Pons (tissue), 1 donor: ENCODE measurements at places on chromosomes 11 and 22.

DNA sequence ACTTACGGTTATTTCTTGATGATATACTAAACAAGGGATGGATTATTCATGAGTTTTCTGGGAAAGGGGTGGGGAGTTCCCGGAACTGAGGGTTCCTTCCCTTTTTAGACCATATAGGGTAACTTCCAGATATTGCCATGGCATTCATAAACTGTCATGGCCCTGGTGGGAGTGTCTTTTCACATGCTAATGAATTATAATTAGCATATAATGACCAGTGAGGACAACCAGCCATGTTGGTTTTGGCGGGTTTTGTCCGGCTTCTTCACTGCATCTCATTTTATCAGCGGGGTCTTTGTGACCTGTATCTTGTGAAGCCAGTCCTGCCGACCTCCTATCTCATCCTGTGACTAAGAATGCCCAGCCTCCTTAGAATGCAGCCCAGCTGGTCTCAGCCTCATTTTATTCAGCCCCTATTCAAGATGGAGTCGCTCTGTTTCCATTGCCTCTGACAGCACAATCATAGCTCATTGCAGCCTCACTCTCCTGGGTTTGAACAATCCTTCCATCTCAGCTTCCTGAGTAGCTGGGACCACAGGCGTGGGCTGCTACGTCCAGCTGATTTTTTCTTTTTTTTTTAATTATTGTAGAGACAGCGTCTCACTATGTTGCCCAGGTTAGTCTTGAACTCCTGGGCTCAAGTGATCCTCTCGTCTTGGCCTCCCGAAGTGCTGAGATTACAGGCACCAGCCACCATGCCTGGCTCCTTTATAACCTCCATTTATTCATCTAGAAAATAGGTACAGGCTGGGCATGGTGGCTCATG is 52.6 kb upstream of the EMID1 start:
- no peak for DNase-seq

- peak; percentile 43 for DNase-seq
These were observed 218.8 kb downstream of the HIPK3 start for GRCh38 chr11:33475993-33476392.

DNA sequence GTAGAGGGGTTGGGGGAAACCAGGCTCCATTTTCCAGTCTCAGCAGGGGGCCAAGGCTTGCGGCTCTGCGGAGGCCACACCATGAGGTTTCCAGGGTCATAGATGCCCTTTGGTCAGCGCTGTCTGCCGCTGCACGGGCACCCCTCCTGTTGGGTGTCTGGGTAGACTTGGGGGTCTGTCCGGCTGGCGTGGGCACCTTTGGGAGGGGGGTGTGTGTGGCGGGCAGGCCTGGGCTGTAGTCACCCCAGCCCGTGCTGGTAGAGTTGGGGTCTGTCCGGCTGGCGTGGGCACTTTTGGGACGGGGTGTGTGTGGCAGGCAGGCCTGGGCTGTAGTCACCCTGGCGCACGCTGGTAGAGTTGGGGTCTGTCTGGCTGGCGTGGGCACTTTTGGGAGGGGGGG is 18.6 kb downstream of the LSP1 start:
- DNase-seq, result no peak

- DNase-seq, result no peak
These were observed 14.9 kb downstream of the ADORA2A start for GRCh38 chr22:24442352-24442744.

DNA sequence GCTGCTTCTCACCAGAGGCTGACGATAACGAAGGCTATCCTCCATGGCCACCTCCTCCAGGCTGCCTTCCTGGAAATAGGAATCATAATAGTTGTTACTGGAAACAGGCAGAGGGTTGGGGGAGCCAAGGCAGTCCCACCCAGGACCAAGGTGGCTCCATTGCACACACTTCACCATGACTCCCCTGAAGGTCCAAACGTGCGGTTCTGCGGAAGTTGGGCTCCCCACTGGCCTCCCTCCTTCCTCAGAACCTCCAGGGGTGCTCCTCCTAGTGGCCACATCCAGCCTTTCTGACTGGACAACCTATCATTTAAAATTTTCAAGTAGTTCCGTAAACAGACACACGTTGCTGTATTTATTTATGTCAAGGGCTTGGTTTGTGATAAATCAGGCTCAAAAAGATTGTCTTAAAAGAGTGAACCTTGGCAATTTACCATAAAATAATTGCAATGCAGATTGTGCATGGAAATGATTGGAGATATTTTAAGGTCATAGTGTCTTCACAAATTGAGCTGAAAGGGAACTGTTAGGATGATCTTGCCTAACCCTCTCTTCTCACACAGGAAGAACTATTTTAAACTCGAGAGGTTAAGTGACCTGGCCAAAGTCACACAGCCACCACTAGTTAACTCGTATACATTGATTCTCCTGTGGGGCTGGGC is 1.4 kb upstream of the TCN2 start:
- DNase-seq, result peak; percentile 59

- peak; percentile 15 for DNase-seq
These were observed 16.0 kb upstream of the BMAL1 start for GRCh38 chr11:13261591-13262061.

GRCh38 chr11:21511835-21512440 is 680.9 kb upstream of the ANO5 start:
- DNase-seq, result peak; percentile 65

GRCh38 chr11:69470793-69471728 is 10.4 kb upstream of the LINC01488 start:
- DNase-seq, result no peak

- DNase-seq, result no peak
These were observed 29.0 kb downstream of the NUP50 start for GRCh38 chr22:45192701-45193187.

DNA sequence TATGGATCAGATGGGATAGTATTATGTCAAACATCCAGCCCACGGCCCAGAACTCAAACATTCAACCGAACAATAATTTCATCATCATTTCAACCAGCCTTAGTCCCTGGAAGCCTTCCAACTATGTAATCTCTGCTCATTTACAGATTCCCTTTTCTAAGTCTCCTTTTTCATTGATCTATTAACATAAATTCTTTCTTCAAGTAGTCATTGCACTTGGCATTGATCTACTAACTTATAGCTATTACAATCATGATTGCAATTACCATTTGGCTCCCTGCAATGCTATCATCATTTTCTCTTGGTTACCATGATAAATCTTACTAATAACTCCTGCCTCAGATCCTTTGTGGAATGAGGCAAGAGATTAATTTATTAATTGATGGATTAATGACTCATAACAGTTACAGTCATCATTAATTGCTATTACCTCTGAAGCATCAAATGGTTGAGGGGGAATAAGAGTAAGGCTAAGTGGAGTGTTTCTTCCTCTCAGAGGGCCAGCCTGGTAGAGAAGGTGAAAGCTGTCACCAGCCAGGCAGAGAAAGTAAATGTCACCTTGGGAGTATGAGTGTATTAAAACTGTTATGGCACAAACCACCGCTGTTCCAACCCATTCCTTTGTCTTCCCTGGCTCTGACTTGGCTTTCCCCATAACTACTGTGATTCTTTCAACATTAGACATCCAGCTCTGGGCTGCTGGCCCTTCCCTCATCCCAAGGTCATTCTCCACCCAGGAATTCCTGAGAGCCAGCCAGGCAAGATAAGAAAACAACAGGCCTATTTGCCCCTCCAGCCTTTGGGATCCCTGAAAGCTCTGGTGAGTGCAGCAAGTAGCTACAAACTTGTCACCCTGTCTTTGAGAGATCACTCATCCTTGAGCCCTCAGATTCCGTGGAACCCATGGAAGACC is 174.7 kb downstream of the RRAS2 start:
- DNase-seq, result no peak

DNA sequence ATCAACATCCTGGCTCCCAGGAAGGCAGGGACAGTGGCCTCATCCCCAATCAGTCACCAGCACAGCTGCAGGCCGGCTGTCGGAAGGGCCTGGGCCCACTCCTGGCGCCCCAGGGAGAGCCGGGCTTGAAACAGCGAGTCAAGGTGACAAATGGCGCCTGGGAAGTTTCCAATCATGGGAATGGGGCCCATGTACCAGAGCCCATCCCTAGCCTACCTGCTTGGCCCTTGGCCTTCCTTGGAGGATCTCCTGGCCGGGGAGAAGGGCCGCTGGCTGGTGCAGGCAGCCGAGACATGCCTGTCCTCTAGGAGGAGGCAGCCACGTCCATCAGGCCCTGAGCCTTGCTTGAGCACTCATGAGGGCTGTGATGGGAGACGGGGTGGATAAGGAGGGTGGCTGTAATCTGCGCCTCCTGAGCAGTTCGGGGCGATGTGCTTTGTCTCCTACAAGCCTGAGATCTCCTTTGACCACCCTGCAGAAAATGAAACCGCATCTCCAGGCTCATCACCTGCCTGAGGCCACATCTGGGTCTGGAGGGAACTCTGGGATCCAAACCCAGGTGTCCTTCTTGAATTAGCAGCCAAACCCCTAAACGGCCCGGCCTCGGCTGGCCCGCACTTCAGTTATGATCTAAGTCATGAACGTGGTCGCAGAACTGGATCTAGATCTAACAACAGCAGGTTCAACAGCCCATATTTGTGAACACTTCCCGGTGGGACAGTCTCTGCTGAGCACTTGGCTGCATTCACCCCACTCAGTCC is 862.0 kb downstream of the TBC1D22A start:
- DNase-seq, result no peak

GRCh38 chr11:11876458-11876857 is 34.7 kb downstream of the USP47 start:
- no peak for DNase-seq

DNA sequence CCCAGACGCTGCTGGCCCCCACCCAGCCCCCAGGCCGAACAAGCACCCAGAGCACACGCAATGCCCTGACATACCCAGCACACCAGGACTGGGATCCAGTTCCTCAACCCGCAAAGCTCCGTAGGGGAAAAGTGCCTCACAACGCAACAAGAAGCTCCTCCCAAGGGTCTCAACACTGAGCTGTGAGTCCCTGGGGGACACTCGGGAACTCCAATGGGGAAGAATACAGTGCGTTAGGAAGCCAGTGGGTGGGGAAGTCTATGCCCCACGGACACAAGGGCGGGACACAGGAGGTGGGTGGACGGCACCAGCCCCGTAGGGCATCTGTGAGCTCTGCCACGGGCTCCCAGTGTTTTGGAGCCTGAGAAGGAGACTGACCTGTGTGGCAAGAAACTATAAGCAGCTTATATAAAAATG is 1.6 kb downstream of the DEAF1 start:
- DNase-seq, result no peak

- DNase-seq, result peak; percentile 82
These were observed 314.7 kb upstream of the SORL1-AS1 start for GRCh38 chr11:121767433-121767832.

DNA sequence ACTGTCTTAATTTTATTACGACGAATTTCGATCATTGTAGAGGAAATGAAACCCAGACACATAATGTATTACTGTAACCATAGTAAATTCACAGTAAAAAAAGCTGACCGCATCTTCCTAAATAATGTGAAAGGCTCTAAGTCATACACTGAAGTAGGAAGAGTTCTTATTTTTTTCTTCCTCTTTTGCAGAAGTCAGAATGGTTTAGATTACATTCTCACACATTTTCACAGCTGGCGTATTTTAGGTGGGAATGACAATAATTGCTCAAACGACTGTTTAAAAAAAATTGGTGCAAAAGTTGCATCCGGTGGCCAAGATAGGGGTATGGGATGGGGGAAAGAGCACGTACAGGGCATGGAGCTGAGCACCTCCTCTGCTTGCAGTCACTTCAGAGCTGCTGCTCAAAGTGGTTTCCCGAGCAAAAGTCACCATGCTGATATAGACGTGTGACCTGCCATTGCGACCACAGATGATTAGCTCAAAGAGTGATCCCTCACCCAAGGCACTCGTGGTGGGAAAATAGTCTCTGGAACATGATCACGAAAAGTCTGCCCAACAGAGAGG is 35.3 kb downstream of the MMP13 start:
- DNase-seq, result peak; percentile 33

- DNase-seq, result no peak
These were observed at the start of gene DRD2 for GRCh38 chr11:113475160-113475761. DRD2 (minus strand) TSS chr11:113475398; CDS start chr11:113424651, 50,747 bp downstream.

DNA sequence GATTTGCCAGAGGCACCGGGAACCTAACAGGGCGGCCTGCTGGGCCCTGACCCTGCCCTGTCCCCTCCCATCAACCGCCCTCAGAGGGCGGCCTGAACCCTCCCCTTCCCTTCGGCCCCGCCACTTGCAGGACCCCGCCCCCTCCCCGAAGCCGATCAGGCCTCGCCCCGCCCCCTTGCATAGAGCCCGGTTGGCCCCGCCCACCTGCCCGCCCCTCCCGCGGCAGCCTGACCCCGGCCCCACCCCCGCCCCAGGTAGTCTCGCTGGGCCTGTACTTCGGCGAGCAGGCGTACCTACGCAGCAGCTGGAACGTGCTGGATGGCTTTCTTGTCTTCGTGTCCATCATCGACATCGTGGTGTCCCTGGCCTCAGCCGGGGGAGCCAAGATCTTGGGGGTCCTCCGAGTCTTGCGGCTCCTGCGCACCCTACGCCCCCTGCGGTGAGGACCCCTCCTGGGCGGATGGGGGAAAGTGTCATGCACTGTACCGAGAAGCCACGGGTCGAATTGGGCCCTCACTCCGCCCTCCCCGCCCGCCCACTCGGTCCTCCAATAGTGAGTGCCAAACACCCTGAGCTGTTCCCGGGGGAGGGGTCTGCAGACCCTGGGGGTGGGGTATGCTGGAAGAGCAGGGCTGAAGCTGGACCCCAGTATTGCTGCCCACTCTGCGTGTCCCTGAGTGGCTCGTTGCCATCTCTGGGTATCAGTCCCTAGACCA is 94.1 kb downstream of the CACNA1I start:
- no peak for DNase-seq

GRCh38 chr11:114193730-114194679 is 102.2 kb upstream of the NNMT start:
- no peak for DNase-seq

DNA sequence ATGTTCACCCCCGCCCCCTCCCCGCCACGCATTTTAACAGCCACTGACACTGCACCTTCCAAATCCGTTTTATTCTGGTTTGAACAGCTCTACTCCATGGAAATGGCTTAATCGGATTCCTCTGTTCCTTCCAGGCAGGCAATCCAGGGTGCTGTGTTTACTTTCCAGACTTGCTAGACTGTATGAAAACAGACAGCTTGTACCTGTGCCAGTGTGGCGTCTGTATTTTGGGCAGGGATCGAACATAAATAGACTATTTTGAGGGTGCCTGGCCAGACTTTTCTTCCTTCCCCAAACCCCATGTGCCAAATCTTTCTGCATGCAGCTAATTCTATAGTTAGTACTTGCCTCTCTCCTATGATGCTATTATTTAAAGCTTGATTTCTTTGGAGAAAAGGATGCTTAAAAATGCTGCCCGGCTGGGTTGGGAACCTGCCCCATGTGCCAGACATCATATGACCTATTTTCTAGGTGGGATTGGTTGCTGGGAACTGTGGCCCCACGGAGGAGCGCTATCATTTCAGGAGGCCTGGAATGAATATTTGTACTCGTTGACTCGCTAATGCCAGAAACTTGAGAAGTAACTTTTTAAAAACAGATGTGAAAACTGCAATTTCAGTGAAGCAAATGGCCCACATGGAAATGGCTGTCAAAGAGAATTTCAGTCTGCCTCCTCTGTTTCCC is 814.8 kb downstream of the BRD1 start:
- no peak for DNase-seq
